ENCODE measurements at places on chromosomes 6 and 20. TPM values are rescaled to one million over a fixed set of nuclear protein-coding genes. Genes with fewer than 3 reads are reported as not detected.

KCNK5 gene
- 4.2 TPM for total RNA-seq

HLA-DQB2 gene
- total RNA-seq, result 27.1 TPM

HMGCLL1 gene
- not detected for total RNA-seq

UBE2V1 gene
- 104 TPM for total RNA-seq

SULF2 gene
- total RNA-seq, result 2.9 TPM

ULBP3 gene
- total RNA-seq, result not detected

HLA-F gene
- total RNA-seq, result 302 TPM

COL9A3 gene
- 1.0 TPM for total RNA-seq

CRISP3 gene
- total RNA-seq, result not detected

NKX2-2 gene
- not detected for total RNA-seq

- DNase-seq, result no peak
Measured at GRCh38 chr20:36471885-36472636, 69.3 kb upstream of the MYL9 start.

DNA sequence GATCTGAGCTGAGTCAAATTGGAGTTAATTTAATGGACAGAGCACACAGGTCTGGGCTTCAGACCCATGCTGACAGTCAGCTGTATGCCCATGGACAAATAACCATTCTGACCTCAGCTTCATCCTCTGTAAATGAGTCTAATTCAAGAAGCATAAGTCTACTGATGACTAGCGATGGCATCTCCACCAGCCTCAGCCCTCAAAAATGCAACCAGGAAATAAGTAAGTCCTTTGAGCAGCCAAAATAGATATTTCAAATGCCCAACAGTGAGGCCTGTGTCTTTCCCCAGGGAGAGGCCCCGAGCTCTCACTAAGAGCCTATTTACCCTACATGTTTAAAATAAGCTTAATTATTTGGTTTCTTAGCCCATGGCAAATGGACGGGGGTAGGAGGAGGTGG lies 114.2 kb upstream of the MTHFD1L start:
- DNase-seq, result no peak

- no peak for DNase-seq
Measured at GRCh38 chr6:154593122-154593521, 82.6 kb upstream of the CNKSR3 start.

GRCh38 chr6:76885861-76886301 lies 577.4 kb downstream of the HTR1B start:
- no peak for DNase-seq

- DNase-seq, result no peak
Measured at GRCh38 chr6:89792881-89793280, 26.7 kb downstream of the MDN1 start.

GRCh38 chr6:145539831-145540230 lies 195.5 kb downstream of the EPM2A start:
- DNase-seq, result no peak

DNA sequence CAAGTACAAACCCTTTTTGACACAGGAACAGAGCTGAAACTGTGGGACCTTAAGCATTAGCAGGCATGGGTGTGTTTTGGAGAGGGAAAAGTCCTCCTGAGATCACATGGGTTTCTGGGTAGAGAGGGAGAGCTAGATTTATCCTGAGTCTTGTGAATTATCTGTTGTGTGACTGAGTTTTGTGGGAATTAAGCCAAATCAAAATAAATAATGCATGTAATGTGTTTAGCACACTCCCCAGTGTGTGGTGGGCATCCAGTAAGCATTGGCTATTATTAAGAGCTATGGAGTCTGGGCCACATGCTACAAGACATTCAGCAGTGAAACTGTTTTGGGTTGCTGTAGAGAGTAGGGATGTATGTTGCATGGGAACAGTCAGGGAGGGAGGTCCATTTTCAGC lies 75.3 kb upstream of the JAG1 start:
- no peak for DNase-seq

DNA sequence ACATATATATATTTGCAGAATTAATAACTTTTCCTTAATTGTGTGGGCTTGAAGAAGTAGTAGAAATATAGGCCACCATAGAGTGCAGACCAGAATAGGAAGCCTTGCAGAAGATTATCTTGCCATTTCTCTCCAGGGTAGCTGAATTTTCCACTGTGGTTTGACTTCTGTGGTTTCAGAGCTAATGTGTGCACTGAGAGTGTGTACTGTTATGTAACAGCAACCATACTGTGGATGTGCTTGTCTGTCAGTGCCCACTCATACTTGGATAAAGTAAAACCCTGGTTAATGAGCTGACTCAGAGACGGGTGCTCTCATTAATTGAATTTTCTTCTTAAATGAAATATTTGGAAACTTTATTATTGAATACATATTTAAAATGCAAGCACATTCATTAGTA lies 57.2 kb downstream of the CEP43 start:
- DNase-seq, result peak; percentile 76

GRCh38 chr6:7550433-7550801 lies 8.9 kb downstream of the DSP start:
- DNase-seq, result no peak

GRCh38 chr6:81777586-81778268 lies 25.2 kb upstream of the TENT5A start:
- no peak for DNase-seq

- no peak for DNase-seq
Measured at GRCh38 chr20:19691125-19691524, 66.9 kb upstream of the RIN2 start.

DNA sequence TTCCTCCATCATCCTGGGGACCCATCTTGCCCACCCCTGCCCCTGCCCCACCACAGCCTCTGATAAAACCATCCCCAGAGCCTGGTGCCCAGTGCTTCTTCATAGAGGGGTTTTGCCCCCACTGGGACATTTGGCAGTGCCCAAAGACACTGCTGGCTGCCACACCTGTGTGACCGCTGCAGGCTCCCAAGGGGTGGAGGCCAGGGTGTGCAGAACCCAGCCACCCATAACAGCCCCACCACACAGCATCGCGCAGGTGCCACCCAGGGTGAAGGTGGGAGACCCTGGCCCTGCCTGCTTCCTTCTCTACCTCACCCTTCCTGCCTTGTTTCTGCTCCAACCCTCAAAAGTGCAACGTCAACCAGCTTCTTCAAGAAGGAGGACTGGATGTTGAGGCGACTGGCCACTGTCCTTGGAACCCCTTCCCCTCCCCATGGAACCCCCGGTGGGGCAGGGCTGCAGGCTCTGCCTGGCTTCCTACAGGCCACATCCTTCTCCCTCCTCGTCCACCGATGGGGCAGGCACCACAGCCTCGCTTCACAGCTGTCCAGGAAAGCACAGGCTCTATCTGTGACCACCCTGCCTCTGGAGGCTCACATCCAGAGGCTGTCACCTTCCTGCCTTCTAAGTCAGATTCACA lies 79.2 kb upstream of the MPC1 start:
- DNase-seq, result no peak

DNA sequence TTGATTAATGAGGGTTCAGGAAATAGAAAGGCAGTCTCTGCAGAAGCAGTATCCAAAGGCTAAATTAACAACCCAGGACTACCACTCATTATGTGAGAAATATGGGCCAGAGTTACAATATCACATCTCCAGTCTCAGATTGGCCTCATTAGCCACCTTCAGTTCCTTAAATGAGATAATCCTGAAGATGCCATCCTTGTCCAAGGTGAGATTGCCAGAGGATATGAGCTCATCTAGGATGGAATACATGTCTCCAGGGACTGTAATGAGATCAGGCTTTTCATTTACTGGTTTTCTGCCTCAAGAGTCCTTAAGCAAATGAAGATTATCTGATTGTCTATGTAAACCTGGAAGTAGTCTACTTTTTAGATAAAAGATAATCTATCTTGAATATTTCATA lies 196.3 kb downstream of the FUT9 start:
- DNase-seq, result no peak

GRCh38 chr6:108714766-108715414 lies 133.3 kb upstream of the ARMC2 start:
- DNase-seq, result no peak

DNA sequence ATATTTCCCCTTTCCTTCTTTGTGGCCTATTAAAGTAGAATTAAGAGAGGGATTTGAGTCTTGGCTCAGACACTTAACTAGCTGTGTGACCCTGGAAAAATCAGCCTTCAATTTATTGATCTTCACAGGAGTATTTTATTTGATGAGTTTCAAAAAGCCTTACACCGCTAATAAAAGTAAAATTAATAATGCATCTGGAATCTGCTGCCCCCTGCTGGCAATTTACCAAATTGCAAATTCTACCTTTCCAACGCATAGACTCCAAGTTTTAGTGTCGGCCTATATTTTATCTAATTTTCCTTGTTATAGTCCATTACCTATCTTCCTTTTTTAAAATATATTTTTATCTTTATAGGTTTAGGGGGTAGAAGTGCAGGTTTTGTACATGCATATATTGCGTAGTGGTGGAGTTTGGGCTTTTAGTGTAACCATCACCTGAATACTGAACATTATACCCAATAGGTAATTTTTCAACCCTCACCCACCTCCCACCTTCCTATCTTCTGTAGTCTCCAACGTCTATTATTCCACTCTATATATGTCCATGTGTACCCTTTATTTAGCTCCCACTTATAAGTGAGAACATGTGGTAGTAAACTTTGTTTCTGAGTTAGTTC lies 46.3 kb downstream of the GOPC start:
- no peak for DNase-seq

- DNase-seq, result no peak
Measured at GRCh38 chr6:160103825-160104100, 17.9 kb upstream of the SLC22A1 start.

GRCh38 chr20:39899881-39900280 lies 789.2 kb downstream of the MAFB start:
- DNase-seq, result no peak

DNA sequence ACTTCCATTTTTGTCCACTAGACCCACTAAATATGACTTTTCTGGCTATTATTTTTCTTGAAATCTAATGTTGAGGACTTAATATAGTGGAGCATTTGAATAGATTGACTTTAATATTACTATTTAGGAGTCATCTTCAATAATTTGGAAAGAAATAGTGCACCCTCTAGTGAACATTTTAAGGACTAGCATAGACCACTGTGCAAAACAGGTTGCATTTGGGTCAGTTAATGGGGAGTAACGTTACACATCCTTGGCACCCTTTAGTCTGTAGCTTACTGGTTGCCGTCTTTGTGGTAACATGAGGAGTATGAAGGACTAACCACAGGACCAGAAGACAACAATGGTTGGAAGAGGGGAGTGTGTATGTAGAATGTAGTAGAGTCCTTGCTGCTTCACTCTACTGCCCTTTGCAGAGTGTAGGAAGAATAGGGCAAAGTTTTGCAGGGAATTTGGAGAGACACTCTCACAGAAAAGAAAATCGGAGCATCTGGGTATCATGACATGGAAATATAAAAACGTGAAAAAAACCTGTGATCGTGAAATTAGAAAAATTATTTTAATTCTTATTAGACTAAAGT lies 25.2 kb downstream of the RFPL4B start:
- no peak for DNase-seq

DNA sequence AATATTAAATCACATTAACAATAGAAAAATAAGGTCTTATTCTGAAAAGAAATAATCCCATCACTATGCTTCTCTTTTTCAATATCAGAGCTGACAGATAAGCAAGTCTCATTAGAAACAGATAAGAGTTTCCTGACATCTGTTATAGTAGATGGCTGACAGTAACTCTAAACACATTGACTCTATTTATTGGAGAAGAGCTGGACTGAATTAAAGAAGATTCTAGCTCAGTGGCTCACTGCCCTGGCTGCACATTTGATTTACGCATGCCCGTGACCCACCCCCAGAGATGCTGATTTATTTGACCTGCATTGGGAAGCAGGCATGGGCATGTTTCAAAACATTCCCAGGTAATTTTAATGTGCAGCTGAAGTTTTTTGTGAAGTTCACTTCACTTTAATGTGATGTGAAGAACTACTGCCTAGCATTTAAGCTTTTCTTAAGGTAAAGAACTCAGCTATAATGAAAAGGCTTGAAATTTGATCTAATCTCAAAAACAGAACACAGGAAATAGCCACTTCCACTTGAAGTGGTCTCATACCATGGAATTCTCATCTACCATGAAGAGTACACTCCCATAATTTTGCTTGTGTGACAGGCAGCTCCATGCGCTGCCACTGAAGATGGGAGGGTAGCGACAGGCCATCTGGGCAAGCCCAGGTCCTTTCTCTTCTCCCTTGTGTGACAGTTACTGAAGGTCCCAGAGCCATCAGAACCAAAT lies 162.3 kb downstream of the TPBG start:
- no peak for DNase-seq

DNA sequence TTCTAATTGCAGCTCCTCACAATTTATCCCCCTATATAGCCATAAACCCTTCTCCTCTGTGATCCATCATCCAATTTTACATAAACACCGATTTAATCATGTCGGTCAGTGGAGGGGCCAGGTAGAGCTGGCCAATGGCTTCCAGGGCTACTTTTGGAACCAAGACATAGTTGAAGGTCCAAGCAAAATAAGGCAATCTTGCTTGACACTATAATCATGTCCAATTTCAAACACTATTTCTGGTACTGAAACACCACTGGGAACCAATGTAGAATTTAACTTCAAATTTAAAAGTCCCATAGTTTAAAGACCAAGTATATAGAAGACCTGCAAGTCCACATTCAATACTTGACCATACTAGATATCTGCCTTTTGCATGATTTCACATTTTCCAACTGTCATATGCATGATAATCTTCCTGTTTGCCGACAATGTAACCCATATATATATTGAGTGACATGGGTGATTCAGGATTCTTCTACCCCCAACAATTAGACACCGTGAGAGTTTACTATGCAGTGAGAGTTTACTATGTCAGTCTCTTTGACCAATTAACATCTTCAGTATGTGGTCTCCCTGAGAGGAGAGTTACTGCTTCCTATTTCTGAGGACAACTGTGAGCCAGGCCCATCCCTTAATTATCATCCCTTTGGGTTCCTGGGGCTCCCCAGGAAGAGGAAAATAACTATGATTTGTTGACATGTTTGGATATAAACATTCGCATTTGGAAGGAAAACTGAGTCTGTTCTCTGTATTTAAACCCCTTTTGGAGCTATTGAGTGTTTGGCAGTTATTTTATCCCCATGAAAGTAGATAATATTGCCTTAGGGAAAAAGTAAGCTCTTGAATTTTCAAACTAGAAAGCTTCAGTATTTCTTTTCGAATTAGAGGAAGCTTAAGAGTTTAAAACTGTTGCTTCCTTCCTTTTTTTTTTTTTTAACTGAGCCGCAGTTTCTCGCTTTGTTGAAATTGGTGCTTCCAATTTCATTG lies 31.8 kb downstream of the SAMD3 start:
- no peak for DNase-seq

- DNase-seq, result no peak
Measured at GRCh38 chr6:141610741-141611140, 522.0 kb upstream of the GJE1 start.

- DNase-seq, result no peak
Measured at GRCh38 chr6:50602292-50602691, 111.0 kb upstream of the TFAP2D start.

DNA sequence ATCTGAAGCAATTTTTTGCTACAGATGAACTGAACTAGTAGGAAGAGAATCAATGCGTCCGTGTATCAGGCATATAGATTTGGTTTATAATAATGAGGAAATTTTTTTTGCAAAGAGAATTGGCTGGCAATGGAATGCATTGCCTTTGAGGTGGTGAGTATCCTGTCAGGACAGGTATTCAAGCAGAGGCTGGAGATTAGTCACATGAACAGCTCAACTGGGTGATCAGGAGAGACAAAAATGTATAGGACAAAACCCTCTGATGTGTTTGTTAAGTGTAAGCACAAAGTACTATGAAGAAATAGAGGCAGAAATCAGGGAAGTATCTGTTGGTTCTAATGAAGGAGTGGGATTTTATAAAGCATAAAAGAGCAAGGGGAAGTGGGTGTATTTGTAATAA lies 80.5 kb downstream of the ISM1 start:
- no peak for DNase-seq

Data from GM12878 (cell line).